ENCODE measurements at places on chromosomes 1 and 21. TPM values are rescaled to one million over a fixed set of nuclear protein-coding genes. Genes with fewer than 3 reads are reported as not detected.

The TRPM2 gene
- 0.57 TPM for polyA plus RNA-seq

- no peak for DNase-seq
Measured at GRCh38 chr1:84939151-84939550, 46.1 kb upstream of the LPAR3 start.

- no peak for DNase-seq
Measured at GRCh38 chr1:235470741-235471439, 33.4 kb downstream of the B3GALNT2 start.

DNA sequence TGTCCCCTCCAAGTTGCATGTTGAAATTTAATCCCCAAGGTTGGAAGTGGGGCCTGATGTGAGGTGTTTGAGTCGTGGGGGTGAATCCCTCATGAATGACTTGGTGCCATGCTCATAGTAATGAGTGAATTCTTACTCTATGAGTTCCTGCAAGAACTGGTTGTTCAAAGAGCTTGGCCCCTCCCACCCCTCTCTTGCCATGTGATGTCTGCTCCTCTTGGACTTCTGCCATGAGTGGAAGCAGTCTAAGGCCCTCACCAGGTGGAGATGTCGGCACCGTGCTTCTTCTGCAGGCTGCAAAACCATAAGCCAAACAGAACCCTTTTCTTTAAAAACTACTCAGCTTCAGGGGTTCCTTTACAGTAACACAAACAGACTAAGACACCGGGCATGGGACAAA is 14.3 kb downstream of the G0S2 start:
- DNase-seq: no peak

- DNase-seq: no peak
Measured at GRCh38 chr21:33259995-33260394, 6.2 kb upstream of the IL10RB start.

- no peak for DNase-seq
Measured at GRCh38 chr1:179761846-179762640, 19.0 kb downstream of the FAM163A start.

GRCh38 chr1:224238756-224239155 is 55.7 kb downstream of the DEGS1 start:
- DNase-seq: no peak
